ENCODE measurements at places on chromosomes 13 and 19.

- no peak for DNase-seq
Observed at GRCh38 chr13:112351825-112352224, 24.3 kb upstream of the SPACA7 start.

DNA sequence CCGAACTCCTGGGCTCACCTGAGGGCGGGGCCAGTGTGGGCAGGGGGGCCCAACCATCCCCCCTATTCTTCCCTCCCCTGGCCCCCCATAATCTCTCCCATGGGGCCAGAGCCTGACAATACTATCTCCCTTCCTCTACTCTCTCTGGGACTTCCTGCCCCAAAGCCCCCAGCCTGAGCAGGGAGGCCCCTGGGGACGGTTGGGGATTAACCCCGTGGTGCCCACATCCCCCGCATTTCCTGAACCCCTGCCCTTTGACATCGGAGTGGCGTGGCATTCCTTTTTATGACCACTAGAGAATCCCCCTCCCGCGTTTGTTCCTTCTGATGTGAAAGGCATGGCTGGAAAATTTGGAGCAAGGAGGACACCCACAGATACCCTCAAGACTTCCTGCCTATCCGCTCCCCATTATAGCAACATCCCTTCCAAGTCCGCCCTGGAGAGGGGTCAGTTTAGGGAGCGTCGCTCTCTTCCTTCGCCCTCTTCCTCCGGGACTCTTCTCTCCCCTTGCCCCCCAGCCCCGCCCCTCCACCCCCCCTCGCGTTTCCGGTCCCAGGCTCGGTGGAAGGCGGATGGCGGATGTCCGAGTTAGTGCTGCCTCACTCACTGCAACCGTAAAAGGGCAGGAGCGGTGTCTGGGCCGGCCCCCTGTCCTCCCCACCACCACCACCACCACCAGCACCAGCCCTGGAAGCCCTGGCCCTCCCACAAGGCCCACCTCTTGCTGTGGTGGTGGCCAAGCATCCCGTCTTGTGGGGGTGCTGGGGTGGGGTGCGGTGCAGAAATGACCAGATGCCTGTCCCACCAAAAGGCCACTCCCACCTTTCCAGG is 1.8 kb downstream of the VASP start:
- no peak for DNase-seq

DNA sequence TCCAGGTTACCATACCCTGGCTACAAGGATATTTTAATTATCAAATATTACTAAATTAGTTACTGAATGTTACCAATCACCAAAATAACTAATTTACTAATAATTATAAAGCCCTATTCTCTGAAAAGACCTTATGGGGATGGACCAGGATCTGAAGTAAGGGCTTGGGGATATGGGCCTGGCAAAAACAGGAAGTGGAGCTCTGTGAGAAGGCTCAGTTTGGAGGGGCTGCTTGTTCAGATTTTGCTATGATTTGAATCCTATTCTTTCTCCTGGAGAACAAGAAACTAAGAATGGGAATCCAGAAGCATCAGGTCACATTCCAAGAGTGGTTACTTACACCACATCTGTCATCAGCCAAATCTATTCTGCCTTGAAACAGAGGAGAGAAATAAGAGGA is 148.1 kb downstream of the DNAJC15 start:
- DNase-seq = no peak

- peak; percentile 56 for DNase-seq
Observed at GRCh38 chr13:75217949-75218348, 264.0 kb downstream of the TBC1D4 start.

DNA sequence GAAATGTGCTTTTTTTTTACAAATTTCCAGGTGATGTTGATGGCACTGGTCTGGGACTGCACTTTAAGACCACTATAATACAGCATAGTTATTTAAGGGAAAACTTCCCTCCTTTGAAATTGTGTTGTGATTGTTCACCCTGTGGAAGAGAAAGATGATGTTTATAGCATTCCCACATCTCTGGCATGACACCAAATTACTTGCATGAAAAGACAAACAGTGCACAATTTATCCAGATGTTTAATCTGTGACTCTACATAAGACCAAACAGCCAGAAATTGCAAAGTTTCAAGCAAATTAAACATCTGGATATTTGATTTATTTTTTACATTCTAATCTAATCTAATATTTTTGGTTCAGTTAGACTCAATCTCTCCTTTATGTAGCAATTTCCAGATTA is 51.6 kb downstream of the UFM1 start:
- DNase-seq = no peak

All from kidney epithelial cell (primary cell).